Esophagus mucosa (tissue), 1 donor: ENCODE measurements at places on chromosomes 2 and 18. TPM values are rescaled to one million over a fixed set of nuclear protein-coding genes. Genes with fewer than 3 reads are reported as not detected.

CERS6 gene
- total RNA-seq, result 14.8 TPM

EVA1A gene
- 0.56 TPM for total RNA-seq

CDKL4 gene
- total RNA-seq, result 0.28 TPM

RGPD3 gene
- total RNA-seq, result 0.04 TPM

GPR35 gene
- 0.24 TPM for total RNA-seq

HJURP gene
- total RNA-seq, result 9.4 TPM

ALKAL2 gene
- total RNA-seq, result 0.44 TPM

GAREM1 gene
- total RNA-seq, result 22.9 TPM

HOXD3 gene
- 0.52 TPM for total RNA-seq

KIF1A gene
- 0.12 TPM for total RNA-seq

MAB21L4 gene
- total RNA-seq, result 148 TPM

TOGARAM2 gene
- total RNA-seq, result 0.16 TPM

CYP27C1 gene
- total RNA-seq, result 1.8 TPM

PAIP2B gene
- 9.8 TPM for total RNA-seq

DNAJC27 gene
- 2.2 TPM for total RNA-seq

MBD2 gene
- 175 TPM for total RNA-seq

SIX3 gene
- not detected for total RNA-seq

GPR75 gene
- 1.5 TPM for total RNA-seq

GKN1 gene
- total RNA-seq, result not detected

SP5 gene
- total RNA-seq, result 0.16 TPM

ATP6V1C2 gene
- 5.1 TPM for total RNA-seq

TFPI gene
- total RNA-seq, result 9.1 TPM

MYO7B gene
- total RNA-seq, result 0.04 TPM

STAMBP gene
- 33.5 TPM for total RNA-seq

SOWAHC gene
- 46.2 TPM for total RNA-seq

LMAN2L gene
- 4.7 TPM for total RNA-seq

CAPN13 gene
- 1.4 TPM for total RNA-seq

CNGA3 gene
- not detected for total RNA-seq

SNORC gene
- total RNA-seq, result 1.8 TPM

NT5DC4 gene
- not detected for total RNA-seq
